Right lobe of liver (tissue), 6 donors: ENCODE measurements at places on chromosomes 2 and 18. TPM values are rescaled to one million over a fixed set of nuclear protein-coding genes. Genes with fewer than 3 reads are reported as not detected.

DNA sequence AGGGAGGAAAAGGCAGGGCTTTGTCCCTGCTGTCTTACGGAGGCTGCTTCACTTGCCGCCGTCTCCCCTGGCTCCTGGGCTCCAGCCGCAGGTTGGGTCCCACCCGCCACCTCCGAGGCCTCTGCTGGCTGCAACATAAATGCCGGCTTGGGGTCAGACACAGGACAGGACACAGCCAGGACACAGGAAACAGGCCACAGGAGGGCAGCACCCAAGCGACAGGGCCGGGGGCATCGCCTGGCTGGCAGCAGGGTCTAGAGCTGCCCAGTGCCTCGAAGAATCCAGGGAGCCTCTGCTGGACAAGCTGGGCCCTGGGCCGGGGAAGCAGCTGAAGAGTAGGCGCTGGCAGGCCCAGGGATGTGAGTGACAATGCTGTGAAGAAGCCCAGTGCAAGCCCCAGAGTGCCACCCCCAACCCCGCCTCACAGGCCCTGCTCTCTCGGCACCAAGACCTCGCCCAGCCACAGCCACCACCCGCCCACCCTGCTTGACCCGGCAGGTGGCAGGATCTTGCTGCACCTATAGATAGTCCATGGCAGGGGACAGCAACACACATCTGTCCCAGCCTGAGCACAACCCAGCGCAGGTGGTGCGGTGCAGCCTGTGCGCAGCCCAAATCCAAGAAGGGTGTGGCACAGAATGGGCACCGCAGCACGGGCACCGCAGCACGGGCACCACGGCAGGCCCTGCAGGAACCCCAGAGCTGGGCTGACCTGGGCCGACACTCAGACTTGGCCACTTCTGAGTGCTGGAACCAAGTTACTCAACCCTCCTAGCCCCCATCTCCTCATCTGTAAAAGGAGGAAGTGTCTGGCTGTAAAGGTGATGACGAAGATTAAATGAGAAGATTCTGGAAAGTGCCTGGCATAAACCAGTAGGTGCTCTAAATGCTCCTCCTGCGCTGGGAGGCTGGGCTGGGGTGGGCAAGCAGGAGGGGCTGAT, 55.6 kb downstream of the BIN1 start:
- DNase-seq: peak; percentile 22

DNA sequence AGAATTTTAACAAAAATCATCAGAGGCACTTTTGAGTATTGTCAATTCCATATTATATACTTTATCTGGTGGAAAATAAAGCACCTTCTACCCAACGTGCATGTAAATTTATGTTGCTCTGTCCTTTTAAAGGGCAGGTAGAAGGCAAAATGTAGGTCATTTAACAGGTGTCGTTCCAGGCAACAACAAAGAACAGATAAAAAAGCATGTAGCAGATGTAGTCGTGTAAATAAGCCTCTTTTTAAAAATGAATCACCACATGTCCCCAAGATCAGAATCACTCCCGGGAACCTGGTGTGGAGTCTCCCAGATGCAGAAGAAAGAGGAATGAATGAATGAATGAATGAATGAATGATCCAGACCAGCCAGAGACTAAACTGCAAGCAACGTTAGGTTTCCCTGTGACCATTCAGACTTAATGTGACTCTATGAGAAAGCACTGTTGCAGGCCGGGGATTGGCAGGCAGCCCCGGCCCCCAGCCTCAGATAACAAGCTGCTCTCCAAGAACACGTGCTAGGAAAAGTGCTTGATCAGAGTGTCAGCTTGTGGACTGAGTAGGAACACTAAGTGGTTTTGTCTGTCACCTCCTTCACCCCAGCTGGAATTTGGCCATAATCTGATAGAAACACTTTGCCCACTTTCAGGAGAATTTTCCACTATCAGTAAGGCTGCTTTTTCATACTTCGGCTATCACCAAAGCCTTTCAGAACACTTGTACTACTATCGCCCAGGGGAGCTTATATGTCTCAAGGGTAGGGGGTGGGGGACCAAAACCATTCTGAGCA, 100.6 kb downstream of the CDK15 start:
- no peak for DNase-seq

DNA sequence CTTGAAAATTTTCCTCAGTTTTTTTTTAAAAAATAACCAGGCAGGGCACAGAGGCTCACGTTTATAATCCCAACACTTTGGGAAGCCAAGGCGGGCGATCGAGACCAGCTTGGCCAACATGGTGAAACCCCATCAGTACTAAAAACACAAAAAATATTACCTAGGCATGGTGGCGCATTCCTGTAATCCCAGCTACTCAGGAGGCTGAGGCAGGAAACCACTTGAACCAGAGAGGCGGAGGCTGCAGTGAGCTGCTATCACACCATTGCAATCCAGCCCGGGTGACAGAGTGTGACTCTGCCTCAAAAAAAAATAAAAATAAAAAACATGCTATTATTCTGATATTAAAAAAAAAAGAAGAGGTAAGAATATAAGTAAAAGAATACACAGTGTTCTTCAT, 191.0 kb downstream of the ZEB2 start:
- DNase-seq: no peak

- no peak for DNase-seq
Observed at GRCh38 chr2:121200011-121200347, 85.0 kb downstream of the TFCP2L1 start.

The SCN3A gene
- total RNA-seq: not detected

DNA sequence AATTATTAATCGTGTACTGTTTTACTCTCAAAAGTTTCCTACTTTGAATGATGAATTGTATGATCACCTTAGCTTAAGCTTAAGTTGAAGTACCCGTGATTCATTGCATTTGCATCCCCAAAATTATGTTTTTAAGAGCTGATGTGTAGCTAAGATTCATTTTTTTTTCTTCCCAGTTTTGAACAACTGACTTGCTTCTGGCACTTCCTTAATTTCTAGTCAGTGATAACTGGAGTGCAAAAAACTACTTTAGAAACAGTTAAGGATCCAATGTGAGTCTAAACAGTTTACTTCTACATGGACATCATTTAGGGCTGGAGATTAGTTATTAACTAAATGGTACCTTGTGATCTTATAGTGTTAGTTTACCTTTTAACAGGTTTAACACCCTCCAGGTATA, 124.0 kb upstream of the CAVIN2 start:
- DNase-seq: no peak

DNA sequence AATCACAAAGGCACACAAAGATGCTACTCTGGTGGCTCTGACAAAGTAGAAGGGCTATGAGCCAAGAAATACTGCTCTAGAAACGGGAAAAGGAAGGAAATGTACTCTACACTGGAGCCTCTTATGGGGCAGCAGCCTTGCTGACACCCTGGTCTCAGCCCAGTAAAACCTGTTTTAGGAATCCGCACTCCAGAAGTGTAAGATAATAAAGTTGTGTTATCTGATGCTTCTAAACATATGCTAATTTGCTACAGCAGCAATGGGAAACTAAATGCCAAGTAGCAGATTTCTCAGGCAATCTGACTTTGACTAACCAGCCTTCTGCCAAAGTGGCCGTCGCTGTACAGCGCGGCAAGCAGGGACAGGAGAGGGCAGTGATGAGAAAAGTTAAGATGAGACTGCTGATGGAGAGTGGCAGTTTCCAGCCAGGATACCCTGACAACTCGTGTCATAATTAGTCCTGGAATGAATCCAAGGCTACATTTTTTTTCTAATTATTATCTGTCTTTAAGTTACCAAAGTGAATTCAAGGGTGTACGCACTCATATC, 99.0 kb downstream of the NETO1 start:
- no peak for DNase-seq

The HS6ST1 gene
- total RNA-seq: 31.4 TPM

- no peak for DNase-seq
Observed at GRCh38 chr2:125280265-125280664, 1255.2 kb downstream of the CNTNAP5 start.

The GALR1 gene
- total RNA-seq: not detected

The FBXO48 gene
- total RNA-seq: 1.2 TPM

DNA sequence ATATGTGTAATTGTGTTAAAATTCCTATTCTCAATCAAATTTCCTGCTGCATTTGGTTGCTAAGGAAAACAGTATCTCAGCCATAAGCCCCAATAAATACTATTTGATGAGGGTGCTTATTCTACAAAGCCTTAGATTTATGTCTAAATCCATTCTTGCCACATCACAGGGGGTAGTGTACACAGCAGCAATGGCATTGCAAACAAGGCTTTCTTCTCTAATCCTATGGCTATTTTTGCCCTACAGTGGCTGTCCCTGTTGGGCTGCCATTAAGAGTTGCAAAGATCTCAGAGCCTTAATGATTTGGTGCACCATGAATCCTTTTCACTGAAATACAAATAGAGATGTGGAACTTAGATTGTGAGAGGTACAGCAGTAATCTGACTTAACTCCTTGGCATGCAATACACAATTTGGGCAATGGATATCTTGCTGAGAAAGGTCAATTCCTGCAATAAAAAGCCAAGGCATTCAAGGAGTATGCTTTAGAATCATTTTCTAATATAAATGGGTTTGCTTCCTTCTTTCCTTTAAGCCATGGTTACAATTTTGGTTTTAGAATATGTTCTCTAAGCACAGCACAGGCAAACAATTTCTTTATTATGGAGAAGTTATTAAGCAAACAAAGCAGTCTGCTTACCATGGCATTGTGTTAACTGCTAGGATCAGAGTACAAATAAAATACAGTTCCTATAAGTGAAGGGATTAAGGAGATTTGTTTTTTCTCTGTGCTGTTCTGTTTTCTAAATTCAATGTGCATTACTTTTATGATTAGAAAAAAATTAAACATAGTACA, 69.8 kb upstream of the CD302 start:
- no peak for DNase-seq

DNA sequence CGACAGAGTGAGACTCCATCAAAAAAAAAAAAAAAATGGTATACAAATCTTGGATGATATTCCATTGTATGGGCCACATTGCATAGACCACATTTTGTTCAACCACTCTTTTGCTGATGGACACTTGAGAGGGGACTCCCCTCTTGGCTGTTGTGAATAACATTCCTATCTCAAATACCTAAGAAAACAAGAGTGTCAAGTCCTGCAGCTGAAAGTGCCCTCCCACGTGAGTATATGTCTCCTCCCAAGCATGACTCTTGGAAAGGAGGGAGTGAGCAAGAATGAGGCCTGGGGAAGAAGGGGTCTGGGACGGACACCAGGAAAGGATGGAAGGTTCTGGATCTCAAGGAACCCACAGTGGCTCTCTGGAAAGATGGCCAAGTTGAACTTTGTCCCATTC, 36.0 kb upstream of the NPAS2 start:
- no peak for DNase-seq

GRCh38 chr2:145655165-145655765, 1135.3 kb upstream of the ZEB2 start:
- DNase-seq: no peak

The DIPK1C gene
- 0.20 TPM for total RNA-seq

DNA sequence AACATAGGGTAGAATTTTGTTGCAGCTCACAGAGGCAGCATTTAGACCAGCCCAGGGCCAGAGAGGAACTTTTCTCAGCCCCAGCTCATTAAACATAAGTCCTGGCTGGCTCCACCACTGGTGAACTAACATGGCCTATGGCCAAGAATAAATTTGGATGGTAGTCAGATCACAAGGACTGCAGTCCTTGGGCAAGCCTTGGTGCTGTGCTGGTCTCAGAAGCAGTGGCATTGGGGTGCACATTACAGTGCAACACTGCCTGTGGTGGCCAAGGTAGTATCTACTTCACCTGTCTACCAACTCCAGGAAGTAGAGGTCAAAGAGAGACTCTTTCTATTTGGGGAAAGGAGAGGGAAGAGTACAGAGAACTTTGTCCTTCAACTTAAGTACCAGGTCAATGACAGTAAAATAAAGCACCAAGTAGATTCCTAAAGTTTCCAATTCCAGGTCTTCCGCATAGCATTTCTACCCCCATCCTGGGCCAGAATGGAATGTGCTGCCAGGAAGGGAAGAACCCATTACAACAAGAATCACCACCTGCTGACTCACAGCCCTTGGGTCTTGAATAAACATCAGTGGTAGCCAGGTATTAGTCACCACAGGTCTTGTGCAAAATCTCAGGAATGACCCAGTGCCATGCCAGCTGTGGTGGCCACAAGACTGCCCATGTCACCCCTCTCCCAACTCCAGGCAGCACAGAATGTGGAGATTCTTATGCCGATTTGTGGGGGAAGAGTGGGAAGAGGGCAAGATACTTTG, 155.4 kb upstream of the FSIP2 start:
- DNase-seq: no peak

DNA sequence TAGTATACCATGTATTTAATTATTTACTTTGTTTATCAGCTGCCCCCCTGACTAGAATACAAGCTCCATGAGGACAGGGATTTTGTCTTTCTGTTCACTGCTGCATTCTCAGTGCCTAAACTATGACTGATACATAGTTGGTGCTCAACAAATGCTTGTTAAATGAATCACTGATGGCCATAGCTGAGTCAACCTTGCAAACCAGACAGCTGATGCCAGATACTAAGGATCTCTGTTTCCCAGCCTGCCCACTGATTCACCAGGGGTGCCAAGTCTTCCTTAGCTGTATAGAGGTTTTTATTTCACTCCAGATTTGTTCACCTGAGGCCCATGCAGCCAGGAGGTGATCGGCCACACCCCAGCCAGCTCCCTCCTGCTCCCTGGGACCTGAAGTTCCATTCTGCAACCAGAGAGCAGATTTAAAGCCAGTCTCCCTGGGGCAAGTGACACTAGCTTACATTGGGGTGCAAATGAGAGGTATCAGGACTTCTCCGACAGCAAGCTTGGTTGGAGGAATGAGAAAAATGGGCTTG, 92.2 kb downstream of the C1QL2 start:
- no peak for DNase-seq

DNA sequence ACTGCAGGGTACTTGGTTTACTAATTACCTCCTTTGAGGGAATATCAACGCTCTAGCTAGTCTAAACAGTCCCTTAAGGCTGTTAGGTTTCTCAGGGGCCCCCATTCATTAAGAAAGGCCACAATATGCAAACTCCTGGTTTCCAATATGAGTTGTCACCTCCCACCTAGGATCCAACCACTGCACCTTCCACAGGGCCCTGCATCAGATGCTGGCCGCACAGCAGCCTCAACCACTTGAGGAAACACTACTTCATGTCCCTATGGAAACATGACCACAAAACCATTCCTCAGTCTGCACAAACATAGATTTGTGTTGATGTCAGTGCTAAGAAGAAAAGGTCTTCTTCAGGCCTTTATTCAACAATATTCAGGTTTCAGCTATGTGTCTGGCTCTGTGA, 40.9 kb downstream of the STAT4 start:
- no peak for DNase-seq

DNA sequence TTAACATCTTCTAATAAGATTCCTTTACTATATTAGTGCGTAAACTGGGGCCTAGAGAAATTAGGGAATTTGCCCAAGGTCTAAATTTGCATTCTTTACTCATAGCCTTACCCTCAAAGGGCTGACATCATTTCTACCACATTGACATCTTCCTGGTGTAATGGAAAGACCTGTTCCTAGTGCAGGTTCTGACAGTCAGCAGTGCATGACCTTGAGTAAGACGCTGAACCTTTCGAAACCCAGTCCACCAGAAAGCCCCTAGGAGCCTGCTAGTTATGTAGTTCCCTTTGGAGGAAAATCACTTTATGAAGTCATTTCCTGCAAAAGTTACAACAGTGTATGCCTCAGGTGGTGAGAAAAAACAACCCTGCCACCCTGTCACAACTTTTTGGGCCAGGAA, 388.3 kb downstream of the TNS1 start:
- DNase-seq: no peak
